Testis (tissue), 5 donors: ENCODE measurements at places on chromosomes 7 and 10.

DNA sequence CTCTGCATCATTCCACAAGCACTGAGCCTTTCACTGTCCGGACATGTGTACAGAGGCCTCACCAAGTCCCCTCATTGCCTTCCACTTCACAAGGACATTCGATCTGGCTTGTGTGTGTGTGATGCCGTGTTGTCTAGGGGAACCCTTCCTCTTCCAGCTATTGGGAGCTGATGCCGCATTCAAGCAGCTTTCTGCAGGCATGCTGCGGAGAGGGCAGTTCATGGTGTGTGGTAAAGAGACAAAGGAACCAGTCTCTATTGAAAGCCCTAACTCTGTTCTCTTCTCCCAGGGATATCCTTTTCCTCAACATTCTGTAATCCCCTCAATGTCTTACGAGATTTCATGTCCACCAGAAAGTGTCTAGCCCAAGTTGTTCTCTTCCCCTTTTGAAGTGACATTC is 141.6 kb downstream of the ALOX5 start:
- no peaks in the 10 kb centered on the region for H3K4me1 ChIP-seq
- no peak overlapping the region for H3K4me3 ChIP-seq
- DNase-seq = no peak

DNA sequence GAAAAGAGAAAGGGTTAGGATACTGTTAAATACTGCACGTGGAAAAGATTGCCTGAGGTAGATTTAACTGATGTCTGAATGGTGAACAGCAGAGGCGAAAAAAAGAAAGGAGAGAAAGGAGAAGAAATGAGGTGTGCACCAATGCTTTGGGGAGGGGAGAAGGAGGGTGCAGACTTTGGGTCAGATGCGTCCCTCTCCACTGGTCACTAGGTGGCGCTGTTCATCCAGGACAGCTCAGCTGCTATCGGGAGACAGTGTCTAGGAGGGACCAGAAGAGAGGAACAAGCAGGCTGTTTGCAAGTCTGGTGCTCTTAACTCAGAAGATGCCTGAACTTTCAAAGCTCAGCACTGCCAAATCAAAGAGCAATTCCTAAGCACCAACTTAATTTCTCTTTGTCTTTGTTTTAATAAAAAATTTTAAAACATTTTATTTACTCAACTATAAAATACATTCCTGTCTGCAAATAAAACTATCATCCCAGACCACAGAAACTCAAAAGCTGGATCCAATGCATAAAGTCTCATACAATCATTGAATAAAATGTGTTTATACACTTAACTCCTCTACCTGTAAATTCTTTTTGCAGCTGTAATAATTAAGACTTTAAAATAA is 83.9 kb upstream of the PDLIM1 start:
- no peaks in the 10 kb centered on the region for H3K36me3 ChIP-seq
- no peaks in the 10 kb centered on the region for H3K4me1 ChIP-seq
- peak; percentile 80 for DNase-seq
- H3K4me3 ChIP-seq = no peak overlapping the region

DNA sequence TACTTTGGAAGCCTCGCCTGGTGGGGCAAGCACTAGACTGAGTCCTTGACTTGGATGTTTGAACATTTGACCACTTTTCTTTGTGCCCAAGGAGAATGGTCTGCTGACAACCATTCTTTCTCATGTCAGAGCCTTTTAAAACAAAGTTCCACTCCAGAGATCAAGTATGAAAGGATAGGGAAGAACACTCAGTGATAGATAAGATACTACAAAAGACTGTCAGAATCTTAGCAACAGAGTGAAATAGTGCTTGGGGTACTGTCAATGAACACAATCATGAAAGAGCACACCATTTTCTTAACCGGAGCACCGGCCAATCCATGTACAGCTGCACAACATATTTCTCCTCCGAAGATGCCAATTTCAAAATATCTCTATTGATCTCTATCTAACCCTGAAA is 82.8 kb upstream of the ADO start:
- DNase-seq = no peak
- no peaks in the 10 kb centered on the region for H3K27me3 ChIP-seq

DNA sequence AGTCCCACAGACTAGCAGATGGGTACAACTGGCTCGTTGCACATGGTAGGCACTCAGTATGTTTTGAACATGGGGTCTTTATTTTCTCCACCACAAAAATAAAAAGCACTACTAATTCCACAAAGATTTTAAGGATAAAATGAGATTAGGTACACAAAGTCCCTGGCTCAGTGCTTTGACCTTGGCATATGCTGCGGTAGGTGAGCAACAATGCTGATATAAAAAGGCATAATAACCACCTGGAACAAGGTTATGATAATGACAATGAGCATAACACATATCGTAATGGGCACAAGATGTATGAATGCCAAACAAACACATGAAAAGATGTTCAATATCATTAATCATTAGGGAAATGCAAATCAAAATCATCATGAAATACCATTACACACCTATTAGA is 26.9 kb downstream of the SGMS1 start:
- no peak overlapping the region for H3K4me3 ChIP-seq
- no peak overlapping the region for H3K27ac ChIP-seq
- no peaks in the 10 kb centered on the region for H3K36me3 ChIP-seq
- H3K27me3 ChIP-seq = no peaks in the 10 kb centered on the region

DNA sequence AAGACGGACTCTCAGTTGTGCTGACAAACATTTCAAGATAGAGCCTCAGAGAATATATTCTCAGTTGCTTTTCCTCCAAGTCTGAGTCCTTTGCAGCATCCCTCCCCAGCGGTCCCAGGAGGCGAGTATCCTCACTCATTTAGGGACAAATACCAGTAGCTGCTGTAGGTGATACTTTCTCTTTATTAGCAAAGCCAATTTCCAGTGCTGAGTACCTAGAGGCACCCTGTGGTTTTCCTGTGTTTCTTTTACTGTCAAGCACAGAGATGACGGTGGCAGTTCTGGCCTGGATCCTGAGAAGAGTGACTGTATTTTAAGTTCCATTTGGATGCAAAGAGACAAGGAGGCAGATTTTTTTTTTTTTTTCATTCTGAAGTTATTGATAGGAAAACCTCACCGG is 1058.4 kb downstream of the SORCS3 start:
- no peak for DNase-seq
- no peaks in the 10 kb centered on the region for H3K27me3 ChIP-seq
- no peak overlapping the region for H3K27ac ChIP-seq
